ENCODE measurements at places on chromosomes 13 and 19. TPM values are rescaled to one million over a fixed set of nuclear protein-coding genes. Genes with fewer than 3 reads are reported as not detected.
A peak's percentile ranks its signal among the peaks of the same experiment; 100 is the strongest.

BRCA2 gene
- total RNA-seq = 0.36 TPM

DNA sequence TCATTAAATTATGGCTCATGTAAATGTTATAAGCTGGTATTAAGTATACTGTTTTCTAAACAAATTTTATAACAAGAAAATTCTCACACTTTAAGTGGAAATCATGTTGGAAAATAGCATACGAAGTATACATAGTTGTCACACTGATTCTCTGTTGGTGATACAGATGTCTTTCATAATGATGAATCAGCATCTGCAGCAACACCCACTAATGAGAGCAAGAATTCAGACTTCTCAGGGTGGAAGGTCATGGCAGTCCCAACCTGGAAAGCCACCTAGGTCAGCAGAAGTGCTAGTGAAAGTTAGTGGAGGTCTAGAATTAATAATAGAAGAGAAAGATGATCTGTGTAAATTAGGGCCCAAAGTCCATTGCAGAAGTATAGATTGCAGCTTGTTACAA, 719.7 kb upstream of the MIR17HG start:
- no peaks in the 10 kb centered on the region for H3K4me1 ChIP-seq
- H3K27me3 ChIP-seq = no peaks in the 10 kb centered on the region
- no peaks in the 10 kb centered on the region for H3K36me3 ChIP-seq
- H3K27ac ChIP-seq = no peak overlapping the region

- no peak for DNase-seq
- peaks cover 6% of the 10 kb centered on the region for H3K4me1 ChIP-seq
- no peak overlapping the region for H3K27ac ChIP-seq
- no peaks in the 10 kb centered on the region for H3K27me3 ChIP-seq
- H3K4me3 ChIP-seq = no peak overlapping the region
- H3K36me3 ChIP-seq = no peaks in the 10 kb centered on the region
Observed at GRCh38 chr19:40512473-40513344, 45.9 kb downstream of the SPTBN4 start.

DNA sequence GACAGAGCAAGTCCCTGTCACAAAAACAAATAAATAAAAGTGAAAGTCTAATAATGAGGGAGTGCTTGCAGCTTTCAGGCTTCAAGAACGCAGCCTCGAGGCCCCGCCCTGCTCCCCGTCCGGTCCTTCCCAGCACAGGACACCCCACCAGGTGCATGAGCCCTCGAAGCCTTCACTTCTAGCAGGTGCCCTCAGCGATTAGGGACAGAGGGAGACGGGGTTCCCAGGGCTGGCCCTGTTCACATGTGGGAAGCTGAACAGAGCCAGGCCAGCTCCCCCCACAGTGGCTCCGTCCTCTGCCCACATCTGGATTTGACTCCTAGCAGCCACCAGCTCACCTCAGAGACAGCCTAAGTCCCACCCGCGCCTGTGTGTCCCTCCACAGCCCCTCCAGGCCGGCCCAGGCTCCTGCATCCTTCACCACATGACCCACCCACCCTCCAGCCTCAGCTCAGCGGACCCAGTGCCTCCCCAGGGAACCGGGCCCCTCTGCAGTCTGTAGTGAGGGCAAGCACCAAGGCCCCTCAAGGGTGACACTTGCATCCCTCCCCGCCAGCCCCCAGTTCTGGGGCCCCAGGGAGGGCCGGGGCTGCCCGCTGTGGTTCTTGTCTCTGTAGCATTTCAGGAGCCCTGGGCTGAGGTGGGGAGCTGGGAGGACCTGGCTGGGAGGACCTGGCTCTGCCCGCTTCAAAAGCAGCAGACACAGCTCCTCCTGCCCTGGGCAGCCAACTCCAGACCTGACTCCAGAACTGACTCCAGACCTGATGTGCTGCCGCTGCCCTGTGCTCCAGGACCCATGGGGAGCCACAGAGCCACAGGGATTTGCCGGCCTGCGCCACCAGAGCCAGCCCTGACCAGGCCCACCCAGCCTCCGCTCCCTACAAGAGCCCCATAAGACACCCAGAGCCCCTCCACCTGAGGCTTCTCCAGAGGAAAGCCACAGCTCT, 27.2 kb downstream of the GPX4 start:
- peak overlapping the region; percentile 79 for H3K27ac ChIP-seq
- H3K36me3 ChIP-seq = no peaks in the 10 kb centered on the region
- peak overlapping the region; percentile 67 for H3K4me3 ChIP-seq
- no peaks in the 10 kb centered on the region for H3K27me3 ChIP-seq

GRCh38 chr13:30752201-30752797, 17.0 kb downstream of the ALOX5AP start:
- H3K4me3 ChIP-seq = no peak overlapping the region
- DNase-seq = no peak
- no peaks in the 10 kb centered on the region for H3K27me3 ChIP-seq
- H3K36me3 ChIP-seq = no peaks in the 10 kb centered on the region
- peaks cover 4% of the 10 kb centered on the region for H3K4me1 ChIP-seq

- H3K36me3 ChIP-seq = no peaks in the 10 kb centered on the region
- no peak overlapping the region for H3K27ac ChIP-seq
- H3K4me3 ChIP-seq = no peak overlapping the region
- H3K4me1 ChIP-seq = no peaks in the 10 kb centered on the region
Observed at GRCh38 chr19:277581-278165, 13.5 kb downstream of the PLPP2 start.

GRCh38 chr13:60696602-60697001, 299.6 kb downstream of the TDRD3 start:
- H3K4me3 ChIP-seq = no peak overlapping the region
- H3K27ac ChIP-seq = no peak overlapping the region
- DNase-seq = no peak
- no peaks in the 10 kb centered on the region for H3K4me1 ChIP-seq

ZNF284 gene
- total RNA-seq = 2.0 TPM

DNA sequence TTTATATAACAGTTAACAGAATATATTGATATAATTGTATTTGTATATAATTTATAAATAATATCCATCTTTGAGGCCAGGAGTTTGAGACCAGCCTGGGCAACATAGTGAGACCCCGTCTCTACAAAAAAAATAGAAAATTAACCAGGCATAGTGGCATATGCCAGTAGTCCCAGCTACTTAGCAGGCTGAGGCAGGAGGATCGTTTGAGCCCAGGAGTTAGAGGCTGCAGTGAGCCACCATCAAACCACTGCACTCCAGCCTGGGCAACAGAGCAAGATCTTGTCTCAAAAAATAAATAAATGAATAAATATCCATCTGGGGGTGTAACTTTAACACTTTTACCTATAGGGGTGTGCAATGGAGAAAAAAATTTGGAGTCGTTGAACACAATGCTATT, 1.3 kb upstream of the SHFL start:
- no peaks in the 10 kb centered on the region for H3K36me3 ChIP-seq
- no peaks in the 10 kb centered on the region for H3K27me3 ChIP-seq
- no peak overlapping the region for H3K4me3 ChIP-seq

GRCh38 chr19:18898081-18898606, 2.2 kb upstream of the CERS1 start:
- DNase-seq = no peak
- no peaks in the 10 kb centered on the region for H3K36me3 ChIP-seq
- H3K27me3 ChIP-seq = no peaks in the 10 kb centered on the region
- H3K4me1 ChIP-seq = peaks cover 4% of the 10 kb centered on the region
- H3K27ac ChIP-seq = no peak overlapping the region

Measured in ovary (tissue), 10 donors.